ENCODE measurements at places on chromosomes 4 and X. TPM values are rescaled to one million over a fixed set of nuclear protein-coding genes. Genes with fewer than 3 reads are reported as not detected.

GRCh38 chr4:169557061-169557636 lies 55.2 kb downstream of the NEK1 start:
- no peak for DNase-seq

DNA sequence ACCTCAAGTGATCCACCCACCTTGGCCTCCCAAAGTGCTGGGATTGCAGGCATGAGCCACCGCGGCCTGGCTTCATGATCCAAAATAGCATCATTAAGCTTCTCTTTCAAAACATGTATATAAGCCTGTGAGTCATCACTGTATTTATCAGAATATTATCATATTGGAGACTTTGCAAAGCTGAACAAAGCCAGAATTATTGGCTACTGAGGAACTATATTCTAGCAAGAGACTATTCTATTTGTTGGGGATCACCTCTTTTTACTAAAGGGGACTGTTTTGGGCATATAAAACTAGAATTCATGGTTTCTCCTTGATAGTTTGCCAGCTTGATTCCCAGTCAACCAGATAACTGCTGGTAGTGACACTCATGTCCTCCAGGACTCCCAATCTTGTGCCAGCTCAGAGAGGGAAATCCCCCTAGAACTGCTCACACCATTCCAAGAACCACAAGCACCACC lies 40.1 kb downstream of the TET2 start:
- DNase-seq: no peak

The NEK1 gene
- 13.5 TPM for total RNA-seq

DNA sequence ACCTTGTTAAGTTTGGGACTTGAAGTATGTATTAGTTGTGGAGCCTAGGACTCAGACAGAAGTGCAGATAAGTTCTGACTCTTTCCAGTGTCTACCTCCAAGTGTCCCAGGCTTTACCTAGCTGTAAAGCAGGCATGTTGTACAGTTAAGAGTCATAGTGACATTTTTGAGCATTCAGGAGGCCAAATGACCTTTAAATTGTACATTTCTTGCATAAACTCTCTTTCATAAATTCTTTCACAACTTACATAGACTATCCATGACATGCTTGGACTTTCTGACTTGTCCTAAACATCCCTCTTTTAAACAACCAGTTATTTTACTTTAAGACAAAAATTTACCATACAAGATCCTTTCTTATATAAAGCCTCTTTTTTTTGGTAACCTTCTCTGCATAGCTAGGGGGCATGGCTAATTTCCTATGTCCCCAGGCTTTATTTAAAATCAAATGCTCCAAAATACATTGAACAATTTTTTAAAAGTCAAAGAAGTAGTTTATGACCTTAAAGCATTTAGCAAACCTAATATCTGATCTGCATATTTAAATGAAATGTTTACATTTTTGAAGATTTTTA lies 40.1 kb upstream of the UGT8 start:
- DNase-seq: no peak

GRCh38 chr4:174713821-174714220 lies 115.2 kb downstream of the GLRA3 start:
- no peak for DNase-seq

The CCDC120 gene
- 1.2 TPM for total RNA-seq

GRCh38 chr4:36532670-36533379 lies 251.4 kb downstream of the DTHD1 start:
- no peak for DNase-seq

The CDX4 gene
- total RNA-seq: not detected

The RPL34 gene
- total RNA-seq: 703 TPM

DNA sequence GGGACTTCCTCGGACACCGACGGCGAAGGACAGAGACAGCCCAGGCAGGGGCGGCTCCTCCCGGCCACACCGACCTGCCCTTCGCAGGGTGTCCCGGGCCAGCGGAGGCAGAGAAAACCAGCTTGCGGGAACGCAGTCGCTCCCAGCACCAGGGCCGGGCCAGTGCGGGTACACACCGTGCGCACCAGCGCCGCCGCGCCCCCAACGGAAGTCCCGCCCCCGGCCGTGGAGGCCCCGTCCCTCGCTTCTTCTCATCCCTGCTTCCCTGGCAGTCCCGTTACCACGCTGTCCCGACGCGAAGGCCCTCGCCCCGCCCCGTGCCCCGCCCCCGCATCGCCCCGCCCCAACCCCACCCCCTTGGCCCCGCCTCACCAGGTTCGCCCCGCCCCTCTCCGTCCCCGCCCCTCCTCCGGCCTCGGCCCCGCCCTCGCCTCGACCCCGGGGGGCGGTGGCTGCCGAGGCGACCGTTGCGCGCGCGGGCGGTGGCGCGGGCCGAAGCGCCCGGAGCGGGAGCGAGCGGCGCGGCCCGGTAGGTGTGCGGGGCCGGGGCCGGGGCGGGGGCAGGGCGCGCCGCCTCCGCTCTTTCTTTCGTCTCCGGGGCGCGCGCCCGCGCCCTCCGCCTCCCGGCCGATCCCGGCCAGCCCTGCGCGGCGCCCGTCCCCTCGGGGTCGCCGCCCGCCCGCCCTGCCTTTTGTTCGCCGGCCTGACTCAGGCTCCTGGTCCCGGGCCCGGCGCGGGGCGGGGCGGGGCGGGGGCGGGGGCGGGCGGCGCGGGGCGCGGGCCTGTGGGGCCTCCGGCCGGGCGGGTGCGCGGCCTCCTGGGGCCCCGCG lies at the start of gene RGS12:
TSS of gene RGS12 (plus strand) at position 451 of the 830 bp plus-strand sequence. CDS start 23,150 bp downstream, outside the sequence.
- DNase-seq: peak; percentile 96

The PCDH19 gene
- total RNA-seq: 0.32 TPM

- DNase-seq: no peak
These were observed 105.1 kb upstream of the LIMCH1 start for GRCh38 chr4:41432881-41433280.

DNA sequence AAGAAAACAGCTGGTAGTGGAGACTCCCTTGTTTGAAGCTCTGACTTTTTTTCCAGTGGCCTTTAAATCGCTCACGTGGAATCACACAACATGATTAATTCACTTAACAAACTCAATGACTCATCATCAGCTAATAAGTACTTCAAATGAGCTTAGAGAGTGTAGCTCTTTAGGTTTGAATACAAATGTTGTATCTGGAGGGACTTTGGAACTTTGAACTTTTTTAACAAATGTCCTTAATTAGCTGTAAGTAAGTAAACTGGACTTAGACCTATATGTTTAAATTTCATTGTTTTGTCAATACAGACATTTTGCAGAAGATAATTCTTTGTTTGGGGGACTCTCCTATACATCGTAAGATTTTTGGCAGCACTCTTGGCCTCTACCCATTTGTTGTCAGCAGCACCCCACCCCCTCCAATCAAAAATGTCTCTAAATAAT lies 581.1 kb downstream of the SPRY1 start:
- DNase-seq: no peak
